ENCODE measurements at places on chromosomes 1 and 21.

DNA sequence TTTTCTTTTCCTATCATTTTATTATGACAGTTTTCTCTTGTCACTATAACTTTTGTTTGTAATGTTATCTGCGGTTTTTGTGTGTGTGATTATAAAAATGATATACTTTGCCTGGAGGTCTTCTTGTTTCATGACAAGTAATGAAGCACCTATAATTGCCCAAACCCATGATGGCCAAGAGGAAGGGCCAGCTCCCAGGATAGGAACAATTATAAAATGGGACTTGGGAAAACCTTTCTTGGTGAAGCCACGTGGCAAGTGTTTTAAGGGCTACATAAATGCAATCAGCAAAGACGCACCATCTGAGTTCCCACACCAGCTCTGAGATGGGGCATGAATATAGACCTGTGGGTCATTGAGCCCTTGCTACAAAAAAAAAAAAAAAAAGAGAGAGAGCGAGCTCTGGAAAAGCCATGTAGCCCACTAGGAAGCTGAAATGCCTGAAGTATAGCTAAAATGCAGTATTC, 462.6 kb upstream of the RUNX1 start:
- no peak for DNase-seq

DNA sequence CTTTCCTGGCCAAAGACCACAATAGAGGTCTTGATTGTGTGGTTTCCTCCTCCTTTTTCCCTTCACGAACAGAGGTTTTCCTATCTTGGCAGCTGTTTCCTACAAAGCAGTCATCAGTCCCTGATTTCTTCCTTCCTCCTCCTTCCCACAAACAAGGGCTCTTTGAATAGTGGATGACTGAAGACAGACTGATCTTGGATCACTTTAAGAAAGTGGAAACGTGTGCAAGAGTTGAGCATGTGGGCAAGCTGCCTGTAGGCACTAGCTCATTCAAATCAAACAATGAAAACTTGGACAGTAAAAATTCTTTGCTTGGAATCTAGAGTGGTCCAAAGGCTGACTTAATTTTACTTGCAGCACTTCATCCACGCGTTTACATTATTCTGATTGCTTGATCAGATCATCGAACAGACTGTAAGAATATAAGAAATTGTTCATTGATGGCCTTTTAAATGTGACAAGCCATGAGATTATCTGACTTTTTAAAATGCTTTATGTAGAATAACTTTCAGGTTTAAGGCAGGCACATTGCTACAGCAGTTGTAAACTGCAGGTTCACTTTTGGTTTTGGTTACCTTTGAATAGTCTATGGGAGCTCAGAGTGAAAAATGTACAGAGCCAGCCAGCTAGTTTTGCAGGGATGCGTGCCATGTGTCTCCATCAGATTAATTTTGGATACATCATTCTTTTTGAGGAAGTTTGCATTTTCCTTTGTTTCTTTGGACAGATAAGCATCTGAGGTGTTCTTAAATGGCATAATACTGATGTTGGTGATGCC, 34.4 kb downstream of the ADGRL2 start:
- no peak for DNase-seq

DNA sequence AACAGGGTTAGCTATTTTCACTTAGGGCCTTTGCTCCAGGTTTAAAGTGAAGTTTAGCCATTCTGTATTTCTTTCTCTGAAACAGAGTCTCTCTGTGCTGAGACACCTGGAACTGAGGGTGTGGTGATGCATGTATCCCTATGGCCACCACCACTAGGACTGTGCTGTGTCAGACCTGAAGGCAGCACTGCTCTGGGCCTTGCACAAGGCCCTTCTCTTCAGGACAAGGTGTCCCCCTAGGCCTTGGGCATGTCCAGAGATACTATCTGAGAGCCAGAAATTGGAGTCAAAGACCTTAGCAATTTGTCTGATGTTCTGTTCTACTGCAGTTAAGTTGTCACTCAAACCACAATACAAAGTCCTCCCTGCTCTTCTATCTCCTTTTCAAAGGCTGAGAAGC, 1649.2 kb downstream of the AMY1C start:
- no peak for DNase-seq

- no peak for DNase-seq
Observed at GRCh38 chr1:94530373-94530878, 11.1 kb downstream of the F3 start.

DNA sequence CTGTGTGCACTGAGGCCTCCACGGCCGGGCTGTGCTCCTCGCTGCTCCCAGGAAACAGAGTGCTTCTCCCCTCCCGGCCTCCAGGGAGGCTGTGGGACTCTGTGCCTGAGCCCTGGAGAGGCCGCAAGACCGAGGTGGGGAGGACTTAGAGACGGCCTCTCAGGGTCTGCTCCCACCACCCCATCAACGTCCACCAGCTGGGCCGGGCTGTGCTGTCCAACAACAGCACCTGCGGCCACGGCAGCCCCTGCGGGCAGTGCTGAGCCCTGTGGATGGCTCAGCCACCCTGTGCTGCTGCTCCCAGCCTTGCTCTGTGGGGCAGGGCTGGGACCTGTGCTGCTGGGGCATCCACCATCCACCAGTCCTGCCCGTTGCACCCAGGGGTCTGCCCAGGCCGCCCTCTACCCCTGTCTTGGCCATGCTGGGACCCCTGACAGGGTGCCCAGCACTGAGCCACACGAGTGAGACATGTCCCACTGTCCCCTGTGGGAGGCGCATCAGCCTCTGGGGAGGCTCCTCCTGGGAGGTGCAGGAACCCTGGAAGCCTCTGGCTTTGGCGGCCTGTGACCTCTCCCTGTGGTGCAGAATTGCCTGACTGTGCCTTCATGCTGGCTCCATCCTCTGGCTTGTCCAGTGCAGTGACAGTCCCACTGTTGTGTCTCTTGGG, 31.2 kb upstream of the LRRC3 start:
- no peak for DNase-seq

GRCh38 chr21:42929969-42930368, 4.5 kb upstream of the ERVH48-1 start:
- no peak for DNase-seq

DNA sequence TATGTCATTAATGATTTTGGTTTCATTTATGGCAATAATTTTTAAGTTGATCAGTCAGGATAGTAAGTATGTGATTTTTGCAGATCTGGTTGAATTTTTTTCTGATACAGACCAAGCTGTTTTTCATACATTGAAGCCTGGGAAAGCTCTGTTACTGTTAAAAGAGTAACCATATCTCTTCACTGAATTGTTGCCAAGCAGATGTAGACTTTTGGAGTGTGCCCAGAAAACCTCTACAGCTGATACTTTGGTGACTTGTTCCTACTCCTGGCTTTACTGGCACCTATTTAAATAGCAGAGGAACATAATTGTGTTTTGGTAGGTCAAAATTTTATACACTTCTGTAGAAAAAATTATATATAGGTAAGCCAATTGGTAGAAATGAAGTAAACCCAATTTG, 49.4 kb downstream of the NFIA start:
- no peak for DNase-seq

GRCh38 chr21:46253610-46254124, 25.1 kb upstream of the LSS start:
- no peak for DNase-seq

DNA sequence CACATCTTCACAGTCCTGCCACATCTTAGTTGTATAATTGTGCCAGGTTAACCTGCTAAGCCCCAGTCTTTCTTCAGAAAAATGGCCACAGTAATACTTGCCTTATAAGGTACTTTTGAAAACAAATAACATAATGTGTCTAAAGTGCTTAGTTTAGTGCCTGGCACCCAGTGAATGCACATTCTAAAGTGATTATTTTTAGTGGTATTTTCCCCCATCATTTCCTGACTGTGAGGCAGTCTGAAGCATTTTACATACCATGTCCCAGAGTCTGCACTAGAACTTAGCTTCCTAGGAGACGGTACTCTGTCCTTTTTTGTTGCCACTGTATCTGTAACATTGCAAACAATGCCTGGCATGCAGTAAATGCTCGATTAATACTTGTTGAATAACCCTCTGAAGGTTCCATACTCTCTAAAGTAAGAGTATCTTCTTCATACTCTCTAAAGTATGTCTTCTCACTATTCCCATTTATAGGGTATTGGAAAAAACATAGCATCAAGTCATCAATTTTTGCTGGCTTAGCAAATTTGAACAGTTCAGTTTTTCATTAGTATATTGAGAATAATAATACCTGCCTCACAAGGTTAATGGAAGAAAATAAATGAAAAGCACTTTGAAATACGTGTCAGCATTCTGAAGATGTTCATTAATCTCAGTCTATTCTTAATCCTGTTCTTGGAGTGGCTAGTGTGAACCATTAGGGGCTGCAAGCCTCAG, 43.7 kb downstream of the FMO3 start:
- DNase-seq, result no peak

GRCh38 chr21:33949516-33950430, 34.2 kb upstream of the ATP5PO start:
- DNase-seq, result no peak

- peak; percentile 90 for DNase-seq
Observed at GRCh38 chr1:1406821-1407635, at the start of gene MRPL20. TSS of gene MRPL20 (minus strand) at chr1:1407293. CDS start at chr1:1407217, 76 bp downstream.

- no peak for DNase-seq
Observed at GRCh38 chr1:211920141-211920572, 89.6 kb upstream of the LPGAT1 start.

DNA sequence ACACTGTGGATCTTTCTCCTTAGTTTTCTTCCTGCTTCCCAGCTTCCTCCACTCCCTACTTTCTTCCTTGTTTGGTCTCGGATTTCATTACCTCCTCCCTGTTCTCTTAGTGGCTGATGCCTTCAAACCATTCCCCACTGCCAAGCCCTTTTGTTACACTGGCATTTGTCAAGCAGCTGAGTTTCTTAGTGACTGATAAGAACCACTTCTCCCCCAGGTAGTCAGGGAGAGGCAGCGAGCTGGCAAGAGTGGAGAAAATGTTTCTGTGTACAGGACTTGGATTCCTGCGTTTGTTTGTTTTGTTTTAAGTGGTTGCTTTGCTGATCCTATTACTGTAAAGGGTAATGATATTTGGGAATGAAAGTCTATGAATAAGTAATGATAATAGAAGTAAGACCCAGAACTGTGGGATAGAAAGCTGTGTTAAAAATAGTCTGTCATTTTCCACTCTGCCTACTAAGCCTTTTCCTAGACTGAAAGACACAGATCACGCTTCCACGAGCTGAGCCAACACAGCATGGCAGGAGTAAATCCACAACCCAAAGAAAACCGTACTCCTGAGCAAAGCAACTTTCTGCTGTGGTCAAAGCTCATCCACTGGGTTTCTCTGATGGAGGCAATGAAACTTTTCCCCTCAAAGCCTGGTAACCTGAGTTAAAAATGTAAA, 10.1 kb upstream of the SERTAD4 start:
- DNase-seq, result no peak

DNA sequence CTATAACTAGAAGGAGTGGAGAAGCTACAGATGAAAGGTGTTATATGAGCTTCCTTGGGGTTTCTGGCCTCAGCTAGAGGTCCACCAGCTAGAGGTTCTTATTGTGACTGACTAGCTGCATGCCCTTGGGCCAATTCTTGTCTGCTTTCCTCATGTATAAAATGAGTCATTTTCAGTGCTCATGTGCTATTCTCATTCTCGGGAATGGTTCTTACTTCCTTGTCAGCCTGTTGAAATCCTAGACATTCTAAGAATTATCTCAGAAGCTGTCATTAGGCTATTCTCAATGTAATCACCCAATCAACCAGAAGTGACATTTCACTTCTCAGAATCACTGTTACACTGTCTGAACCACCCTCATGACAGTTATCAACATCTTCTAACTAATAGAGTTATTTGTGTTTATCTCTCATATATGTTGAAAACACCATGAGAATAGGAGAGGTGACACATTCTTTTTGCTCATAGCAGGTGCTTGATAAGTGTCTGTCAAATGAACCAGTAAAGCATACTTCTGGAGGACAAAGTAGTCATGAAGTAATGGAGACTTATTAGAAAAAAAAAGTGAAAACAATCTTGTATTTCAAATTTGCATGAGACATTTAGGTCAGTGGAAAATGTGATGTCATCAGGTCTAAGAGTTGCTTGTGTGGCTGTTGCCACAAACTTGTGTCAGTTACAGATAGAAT, 122.8 kb upstream of the IVNS1ABP start:
- no peak for DNase-seq

DNA sequence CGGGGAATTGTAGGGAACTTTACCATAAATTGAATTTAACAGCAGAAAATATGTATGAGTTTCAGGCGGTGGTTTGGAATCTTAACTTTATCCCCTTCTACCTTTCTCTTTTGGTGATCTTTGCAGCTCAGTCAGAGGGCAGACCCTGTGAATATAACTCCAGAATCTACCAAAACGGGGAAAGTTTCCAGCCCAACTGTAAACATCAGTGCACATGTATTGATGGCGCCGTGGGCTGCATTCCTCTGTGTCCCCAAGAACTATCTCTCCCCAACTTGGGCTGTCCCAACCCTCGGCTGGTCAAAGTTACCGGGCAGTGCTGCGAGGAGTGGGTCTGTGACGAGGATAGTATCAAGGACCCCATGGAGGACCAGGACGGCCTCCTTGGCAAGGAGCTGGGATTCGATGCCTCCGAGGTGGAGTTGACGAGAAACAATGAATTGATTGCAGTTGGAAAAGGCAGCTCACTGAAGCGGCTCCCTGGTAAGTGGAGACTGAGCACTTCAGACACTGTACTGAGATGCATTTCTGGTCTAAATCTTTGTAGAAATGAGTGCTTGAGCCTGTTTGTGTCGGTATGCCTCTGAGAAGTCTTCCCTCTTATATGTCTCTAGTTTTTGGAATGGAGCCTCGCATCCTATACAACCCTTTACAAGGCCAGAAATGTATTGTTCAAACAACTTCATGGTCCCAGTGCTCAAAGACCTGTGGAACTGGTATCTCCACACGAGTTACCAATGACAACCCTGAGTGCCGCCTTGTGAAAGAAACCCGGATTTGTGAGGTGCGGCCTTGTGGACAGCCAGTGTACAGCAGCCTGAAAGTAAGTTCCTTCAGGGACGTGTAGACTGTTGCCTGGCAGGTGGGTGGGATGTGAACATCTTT, 1.5 kb downstream of the CCN1 start:
- DNase-seq, result no peak

GRCh38 chr1:100613817-100614559, 76.0 kb downstream of the GPR88 start:
- no peak for DNase-seq
